Fibroblast of the conjunctiva (primary cell): ENCODE measurements at places on chromosomes 1 and 21.

GRCh38 chr1:201370500-201370899 lies 7.0 kb downstream of the TNNT2 start:
- DNase-seq: no peak

DNA sequence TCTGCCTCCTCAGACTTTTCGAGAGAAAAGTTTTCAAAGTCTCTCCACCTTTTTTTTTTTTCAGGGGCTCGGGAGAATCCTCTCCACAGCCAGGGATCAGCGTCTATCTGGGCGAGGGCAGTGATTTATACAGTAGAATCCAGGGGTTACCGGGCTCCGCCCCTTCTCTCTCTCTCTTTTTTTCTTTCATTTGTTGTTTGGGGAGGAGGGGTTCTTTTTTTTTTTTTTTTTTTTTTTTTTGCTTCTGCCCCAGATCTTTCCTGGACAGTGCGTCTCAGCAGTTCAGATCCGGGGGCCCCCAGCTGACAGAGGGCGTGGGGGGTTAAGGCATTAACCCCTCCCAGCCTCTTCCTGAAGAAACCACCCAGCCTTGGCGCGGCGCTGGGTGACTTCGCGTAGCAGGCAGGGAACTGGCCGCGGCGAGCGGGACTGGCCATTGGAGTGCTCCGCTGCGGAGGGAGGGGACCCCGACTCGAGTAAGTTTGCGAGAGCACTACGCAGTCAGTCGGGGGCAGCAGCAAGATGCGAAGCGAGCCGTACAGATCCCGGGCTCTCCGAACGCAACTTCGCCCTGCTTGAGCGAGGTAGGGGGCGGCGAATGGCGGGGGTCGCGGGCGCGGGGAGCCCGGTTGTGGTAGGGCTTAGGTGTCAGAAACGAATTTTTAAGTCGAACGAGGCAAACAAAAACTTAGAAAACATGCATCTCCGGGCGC lies at the start of gene S1PR1:
Gene S1PR1 (plus strand): TSS at position 504 of the 713 bp plus-strand sequence. CDS start 1,966 bp downstream, outside the sequence.
- peak; percentile 33 for DNase-seq

- DNase-seq: no peak
These were observed 37.9 kb upstream of the MPZL1 start for GRCh38 chr1:167683641-167684502.

DNA sequence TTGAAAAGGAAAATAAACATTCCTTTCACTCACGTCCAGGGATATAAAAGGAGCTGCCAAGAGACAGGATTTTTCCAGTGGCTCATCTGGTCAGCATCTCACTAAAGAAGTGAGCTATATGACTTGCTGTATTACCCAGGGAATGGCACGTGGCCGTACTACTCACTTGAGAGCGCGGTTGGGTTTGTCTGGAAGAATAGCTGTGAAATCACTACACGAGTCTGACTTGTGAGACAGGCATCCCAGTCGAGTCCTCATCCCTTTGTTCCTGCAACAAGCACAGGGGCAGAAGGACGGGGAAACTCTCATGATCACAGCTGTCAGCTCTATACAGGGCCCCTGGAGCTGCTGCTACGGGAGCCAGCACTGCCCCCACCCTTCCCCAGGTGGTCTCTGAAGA lies 17.7 kb downstream of the RGS8 start:
- no peak for DNase-seq

DNA sequence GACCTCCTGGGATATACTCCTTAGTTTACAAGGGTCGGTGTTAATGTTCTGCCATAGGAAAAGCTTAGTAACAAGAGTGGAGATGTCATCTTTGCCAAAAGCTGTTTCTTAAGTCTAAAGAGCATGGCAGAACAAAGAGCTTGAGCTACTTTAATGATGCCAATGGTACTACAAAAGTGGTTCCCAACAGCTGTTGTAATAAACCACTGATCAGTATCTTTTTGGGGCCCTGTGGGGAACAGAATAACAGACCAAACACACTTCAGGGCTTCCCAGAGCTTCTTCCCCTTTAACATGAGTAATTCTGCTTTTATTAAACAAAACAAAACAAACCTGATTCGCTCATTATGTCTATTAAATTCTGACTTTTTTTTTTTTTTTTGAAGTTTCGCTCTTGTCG lies 116.3 kb downstream of the NCAM2 start:
- DNase-seq: no peak

GRCh38 chr1:64073705-64074104 lies 129.7 kb upstream of the UBE2U start:
- no peak for DNase-seq

DNA sequence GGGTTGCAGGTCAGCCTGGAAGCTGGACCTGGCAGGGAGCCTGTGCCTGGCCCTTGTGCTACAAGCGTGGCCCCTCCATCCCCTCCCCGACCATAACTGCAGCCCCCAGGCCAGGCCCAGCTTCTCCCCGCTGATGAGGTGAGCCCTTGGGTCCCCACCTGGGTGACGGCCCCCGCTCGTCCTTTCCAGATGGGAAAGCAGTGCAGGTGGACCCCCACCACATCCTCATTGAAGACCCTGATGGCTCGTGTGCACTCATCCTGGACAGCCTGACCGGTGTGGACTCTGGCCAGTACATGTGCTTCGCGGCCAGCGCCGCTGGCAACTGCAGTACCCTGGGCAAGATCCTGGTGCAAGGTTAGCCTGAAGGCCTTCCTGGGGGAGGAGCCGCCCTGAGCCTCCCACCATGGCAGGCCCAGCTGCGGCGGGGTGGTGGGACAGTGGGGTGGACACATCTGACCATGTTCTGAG lies 56.9 kb downstream of the TRIM11 start:
- DNase-seq: no peak

- no peak for DNase-seq
These were observed 730.7 kb upstream of the ADGRL4 start for GRCh38 chr1:79737193-79737592.

DNA sequence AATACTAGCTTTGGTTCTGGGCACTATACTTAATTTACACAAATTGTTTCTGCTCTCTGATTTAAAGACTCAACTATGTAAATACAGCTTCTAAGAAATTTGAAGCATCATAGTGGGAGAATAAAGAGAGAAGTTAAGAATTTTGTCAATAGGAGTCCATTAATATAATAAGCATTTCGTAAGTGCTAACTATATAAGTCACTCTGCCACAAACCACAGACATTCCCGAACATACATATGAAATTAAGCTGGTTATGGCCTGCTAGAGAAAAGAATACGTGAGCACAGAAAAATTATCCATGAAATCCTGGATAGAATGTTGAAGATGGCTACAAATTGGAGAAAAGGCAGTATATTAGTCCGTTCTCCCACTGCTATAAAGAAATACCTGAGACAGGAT lies 526.2 kb downstream of the MRPL39 start:
- DNase-seq: no peak

GRCh38 chr1:23029337-23029736 lies 10.1 kb downstream of the KDM1A start:
- DNase-seq: no peak

DNA sequence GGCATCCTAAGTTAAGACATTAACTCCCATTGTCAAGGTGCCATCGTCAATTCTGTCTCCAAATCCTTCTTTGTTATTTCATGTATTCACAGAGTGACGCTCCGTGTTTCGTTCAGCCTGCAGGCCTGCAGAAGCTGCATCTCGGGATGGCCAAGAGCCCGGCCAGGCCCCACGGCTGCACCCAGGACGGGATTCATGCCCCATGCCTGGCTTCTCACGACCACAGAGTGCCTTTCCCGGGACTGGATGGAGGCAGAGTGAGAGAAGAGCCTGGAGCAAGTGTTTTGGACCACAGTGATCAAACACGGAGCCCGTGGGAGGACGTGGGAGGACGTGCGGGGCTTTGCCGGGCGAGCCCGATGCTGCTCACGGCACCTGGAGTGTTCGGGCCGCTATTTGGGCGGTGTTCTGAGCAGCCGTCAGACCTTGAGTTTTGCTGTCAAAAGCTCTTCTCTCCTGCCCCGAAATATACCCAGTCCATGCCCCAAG lies 56.8 kb downstream of the COL6A1 start:
- no peak for DNase-seq

GRCh38 chr1:1100296-1100695 lies 15.6 kb downstream of the C1orf159 start:
- no peak for DNase-seq

- DNase-seq: no peak
These were observed 199.1 kb downstream of the HIVEP3 start for GRCh38 chr1:41719590-41719989.

- no peak for DNase-seq
These were observed 7.9 kb downstream of the KYAT3 start for GRCh38 chr1:88984569-88984968.

GRCh38 chr1:104531990-104532389 lies 782.3 kb downstream of the AMY1C start:
- no peak for DNase-seq

- no peak for DNase-seq
These were observed 40.5 kb downstream of the PATJ start for GRCh38 chr1:61782771-61783170.
